H9 (cell line): ENCODE measurements at places on chromosomes 1 and 21.

DNA sequence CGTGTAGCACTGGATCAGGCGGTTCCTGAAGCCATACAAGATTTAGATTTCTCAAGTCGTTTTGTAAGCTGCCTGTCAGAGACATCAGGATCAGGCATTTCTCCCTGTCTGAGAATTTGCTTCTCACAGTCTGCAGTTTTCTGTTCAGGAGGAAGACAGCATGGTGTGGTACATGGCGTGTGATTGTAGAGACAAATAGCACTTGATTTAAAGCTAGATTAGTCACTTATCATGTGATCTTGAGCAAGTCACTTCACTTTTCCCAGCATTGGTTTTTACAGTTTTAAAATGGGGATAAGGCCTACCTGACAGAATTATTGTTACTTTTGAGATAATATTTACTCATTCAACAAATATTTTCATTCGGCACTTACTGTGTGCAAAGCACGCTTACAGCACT is 63.3 kb downstream of the AK4 start:
- no peak for DNase-seq

DNA sequence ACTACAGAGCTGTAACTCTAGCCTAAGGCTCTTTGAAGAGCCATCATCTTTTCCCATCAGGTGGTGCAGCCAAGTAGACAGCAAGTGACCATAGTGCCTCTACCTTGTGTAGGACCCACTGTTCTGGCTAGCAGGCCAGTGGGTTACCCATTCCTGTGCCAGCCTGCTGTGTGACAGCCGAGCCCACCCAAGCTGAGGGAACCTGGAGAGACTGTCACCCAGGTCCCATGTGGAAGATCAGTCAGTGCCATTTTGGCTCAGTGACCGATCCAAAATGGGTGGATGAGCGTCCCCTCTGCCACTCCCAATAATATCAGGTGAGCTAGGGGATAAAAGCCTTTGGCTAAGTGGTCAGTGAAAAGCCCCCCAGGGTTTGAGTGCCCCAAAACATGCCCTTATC is 417.9 kb downstream of the MATN1 start:
- no peak for DNase-seq

GRCh38 chr1:8094481-8095241 is 68.6 kb upstream of the ERRFI1 start:
- DNase-seq: no peak

DNA sequence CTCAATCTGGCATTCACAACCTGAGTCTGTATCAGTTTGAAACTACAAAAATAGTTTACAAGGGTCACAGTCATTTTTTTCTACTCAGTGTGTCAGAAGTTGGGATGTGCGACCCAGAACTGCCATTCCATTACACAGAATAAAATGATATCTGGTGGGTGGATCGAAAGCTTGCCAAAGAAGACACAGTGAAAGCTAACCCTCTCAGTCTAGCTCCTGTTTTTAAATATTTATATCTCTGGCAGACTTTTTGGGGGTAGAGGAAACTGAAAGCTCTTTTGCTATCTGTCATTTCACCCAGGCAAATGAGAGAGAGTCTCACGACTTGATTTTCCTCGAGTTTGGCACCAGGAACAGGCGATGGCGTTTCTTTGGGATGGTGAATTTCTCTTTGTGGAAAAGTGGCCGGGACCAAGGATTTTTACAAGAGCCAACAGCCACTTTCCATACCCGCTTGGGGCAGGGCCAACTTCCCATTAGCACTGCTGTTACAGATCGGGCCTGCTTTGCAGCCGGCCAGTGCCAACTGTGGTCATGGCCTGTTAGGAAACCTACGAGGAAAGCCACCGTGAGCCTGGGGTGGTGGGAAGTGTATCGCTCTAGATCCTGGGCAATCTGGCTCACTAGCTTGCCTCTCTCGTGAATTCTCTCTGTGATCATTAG is 185.5 kb upstream of the NFIA start:
- no peak for DNase-seq
